ENCODE measurements at places on chromosomes 3 and 15. TPM values are rescaled to one million over a fixed set of nuclear protein-coding genes. Genes with fewer than 3 reads are reported as not detected.

Gene MYNN
- total RNA-seq, result 15.5 TPM

Gene NR2E3
- 0.14 TPM for total RNA-seq

Gene TMOD2
- total RNA-seq, result 32.5 TPM

Gene COL6A5
- not detected for total RNA-seq

Gene FGF12
- 1.8 TPM for total RNA-seq

Gene SLC51A
- total RNA-seq, result not detected

Gene TRIM59
- total RNA-seq, result 3.4 TPM

Gene IGF2BP2
- 6.3 TPM for total RNA-seq

Gene LRRC31
- not detected for total RNA-seq

DNA sequence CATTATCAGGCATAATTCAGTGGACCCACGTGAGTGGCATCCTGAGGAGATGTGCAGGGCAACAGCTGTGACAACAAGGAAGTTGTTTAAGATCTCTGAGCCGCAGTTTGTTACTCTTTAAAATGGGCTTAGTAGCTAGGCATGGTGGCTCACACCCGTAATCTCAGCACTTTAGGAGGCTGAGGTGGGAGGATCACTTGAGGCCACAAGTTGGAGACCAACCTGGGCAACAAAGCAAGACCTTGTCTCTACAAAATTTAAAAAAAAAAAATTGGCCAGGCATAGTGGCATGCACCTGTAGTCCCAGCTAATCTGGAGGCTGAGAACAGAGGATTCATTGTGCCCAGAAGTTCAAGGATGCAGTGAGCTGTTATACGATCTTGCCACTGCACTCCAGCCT, 12.2 kb downstream of the SUCLG2 start:
- no peak for DNase-seq

DNA sequence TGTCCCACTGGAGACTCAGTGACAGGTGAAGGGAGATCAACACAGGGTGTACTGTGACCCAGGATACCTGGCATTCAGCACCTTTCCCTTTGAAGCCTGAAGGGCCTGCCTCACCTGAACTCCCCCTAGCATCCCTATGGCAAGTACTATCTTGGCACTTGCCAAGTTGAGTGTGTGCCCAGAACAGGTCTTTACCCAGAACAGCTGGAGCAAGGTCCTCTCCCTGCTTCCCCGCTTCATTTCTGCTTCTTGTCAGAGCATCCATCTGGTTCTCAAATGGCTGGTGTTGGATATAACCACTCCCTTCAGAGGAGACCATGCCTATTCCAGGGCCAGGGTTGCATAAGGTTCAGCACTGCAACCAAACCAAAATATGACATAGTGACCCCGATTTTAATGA, 73.0 kb downstream of the FAM43A start:
- DNase-seq, result no peak

- DNase-seq, result no peak
These were observed 80.8 kb downstream of the RFTN1 start for GRCh38 chr3:16432714-16433113.

GRCh38 chr3:114712728-114713492, 419.1 kb downstream of the TIGIT start:
- no peak for DNase-seq

GRCh38 chr3:138349926-138350665, 1.7 kb downstream of the MRAS start:
- DNase-seq, result no peak

DNA sequence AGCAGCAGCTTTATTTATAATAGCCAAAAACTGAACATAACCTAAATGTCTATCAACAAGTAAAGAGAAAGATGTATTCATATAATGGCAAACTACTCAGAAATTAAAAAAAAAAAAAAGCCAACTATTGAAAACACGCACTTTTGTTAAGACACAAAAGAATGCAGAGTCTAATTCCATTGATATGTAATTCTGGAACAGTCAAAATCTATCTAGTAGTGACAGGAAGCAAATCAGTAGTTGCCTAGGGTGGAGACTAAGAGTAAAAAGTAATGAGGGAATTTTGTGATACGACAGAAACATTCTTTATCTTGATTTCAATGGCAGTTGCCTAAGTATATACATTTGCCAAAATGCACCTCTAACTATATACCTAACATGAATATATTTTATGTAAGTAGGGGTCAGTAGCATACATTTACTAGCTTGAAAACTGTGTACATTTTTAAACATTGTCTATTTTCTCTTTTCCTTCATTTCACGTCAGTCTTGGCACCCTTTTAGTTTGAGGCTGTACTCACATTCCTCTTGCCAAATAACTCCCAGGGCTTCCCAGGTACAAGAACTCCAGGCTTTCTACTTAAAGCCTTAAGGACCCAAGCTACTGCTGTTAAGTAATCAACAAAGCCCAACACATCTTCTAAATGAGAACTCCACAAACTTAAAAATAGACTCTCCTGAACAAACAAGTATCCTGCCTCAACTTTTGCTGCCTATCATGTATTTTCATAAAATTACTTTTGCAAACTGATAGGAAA, 54.7 kb downstream of the ADAM10 start:
- DNase-seq, result no peak

DNA sequence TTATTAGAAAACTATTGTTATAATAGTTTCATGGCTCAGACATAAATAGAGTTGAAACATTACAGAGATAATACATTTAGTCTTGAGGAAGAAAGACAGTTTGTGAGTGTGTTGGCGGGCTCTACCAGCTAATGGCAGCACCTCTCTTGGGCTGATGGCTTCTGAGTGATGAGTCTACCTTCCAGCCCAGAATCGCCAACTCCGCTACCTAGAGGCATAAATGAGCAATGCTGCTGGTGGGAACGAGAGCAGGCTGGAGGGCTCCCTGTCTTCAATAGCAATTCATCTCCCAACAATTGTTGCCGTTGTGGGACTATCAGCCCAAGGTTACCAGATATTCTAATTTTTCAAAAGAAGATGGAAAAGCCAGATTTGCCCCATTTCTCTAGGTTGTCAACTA, 388.7 kb downstream of the FOXP1 start:
- DNase-seq, result no peak

DNA sequence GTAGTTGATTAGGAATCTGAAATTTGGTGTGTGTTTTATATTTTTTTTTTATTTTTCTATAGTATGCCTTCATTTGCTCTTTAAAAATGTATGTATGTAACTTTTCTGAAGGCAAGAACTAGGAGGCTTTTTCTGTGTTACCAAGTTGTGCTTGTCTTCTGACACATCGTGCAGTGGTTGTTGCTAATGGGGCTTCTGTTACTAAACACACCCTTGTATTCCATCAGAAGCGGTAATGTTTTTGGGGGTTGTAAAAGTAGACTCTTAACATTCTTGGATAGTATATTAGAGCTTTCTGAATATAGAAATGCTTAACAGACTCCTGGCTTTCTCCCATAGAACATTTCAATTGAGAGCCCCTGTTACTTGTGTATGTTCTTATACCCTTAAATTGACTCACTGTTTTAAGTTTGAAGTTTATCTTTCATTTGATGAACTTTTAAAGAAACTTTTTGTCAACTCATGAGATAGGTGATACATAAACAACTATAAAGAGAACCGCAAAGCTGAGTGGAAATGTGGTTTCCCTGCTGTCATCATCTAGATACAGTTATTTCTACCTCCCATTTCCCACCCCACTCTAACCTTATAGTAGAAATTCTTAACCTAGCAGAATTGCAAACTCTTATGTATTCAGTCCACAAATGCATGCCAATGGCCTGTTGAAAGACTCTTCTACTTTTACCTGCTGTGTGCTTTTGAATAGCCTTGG, 2.5 kb downstream of the TIPARP start:
- no peak for DNase-seq

- DNase-seq, result no peak
These were observed 21.6 kb downstream of the QTRT2 start for GRCh38 chr3:114078126-114078525.

DNA sequence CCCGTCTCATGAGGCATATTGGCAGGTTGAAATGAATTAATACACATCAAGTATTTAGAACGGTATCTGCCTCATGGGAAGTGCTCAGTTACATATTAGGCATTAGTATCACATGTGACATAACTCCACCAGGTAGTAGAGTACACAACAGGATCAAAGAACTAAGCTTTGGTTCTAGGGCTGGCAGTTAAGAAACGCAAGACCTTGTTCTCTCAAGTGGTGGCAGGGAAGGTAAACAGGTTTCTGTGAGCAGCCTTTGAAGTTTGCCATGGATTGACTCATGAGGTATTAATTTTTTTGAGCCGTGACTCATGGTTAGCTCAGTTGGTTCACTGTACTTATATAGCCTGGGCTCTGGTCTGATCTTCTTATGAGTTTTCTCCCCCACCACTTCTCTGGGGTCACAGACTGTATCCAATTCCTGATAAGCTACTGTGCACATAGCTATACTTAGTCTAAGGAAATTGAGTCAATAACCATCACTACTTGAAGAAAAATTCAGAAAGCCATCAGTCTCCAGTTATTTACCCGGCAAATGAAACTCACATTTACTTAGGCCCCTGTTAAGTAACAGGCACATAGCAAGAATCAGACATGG, 155.6 kb upstream of the STT3B start:
- DNase-seq, result no peak

DNA sequence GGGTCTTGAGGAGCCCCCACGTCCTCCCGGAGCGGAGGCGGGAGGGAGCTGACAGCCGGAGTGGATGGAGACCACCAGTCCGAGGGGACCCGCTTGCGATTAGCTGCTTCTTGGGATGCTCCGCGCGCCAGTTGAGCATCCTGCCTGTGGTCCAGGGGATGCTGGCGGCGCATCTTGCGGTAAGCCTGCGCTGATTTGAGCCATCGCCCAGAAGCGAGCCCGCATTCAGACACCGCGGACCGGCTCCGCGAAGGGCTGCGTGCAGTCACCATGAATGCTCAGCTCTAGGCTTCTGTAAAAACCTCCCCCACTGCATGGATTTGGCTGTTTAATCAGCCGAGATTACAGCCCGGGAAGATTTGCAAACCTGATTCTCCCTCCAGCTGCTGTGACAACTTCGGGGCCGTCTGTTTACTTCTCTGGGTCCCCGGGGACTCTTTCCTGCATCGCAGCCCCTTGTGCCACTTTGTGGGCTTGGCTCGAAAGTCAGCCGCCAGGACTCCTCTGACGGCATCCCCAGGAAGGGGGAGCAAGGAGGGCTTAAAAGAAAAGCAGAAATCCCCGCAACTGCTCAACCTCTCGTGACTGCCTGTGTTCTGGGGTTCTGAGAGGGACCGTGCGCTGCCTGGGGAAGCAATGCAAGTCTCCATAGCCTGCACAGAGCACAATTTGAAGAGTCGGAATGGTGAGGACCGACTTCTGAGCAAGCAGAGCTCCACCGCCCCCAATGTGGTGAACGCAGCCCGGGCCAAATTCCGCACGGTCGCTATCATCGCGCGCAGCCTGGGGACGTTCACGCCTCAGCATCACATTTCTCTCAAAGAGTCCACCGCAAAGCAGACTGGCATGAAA, 171.1 kb downstream of the KCNAB1 start:
- peak; percentile 63 for DNase-seq

DNA sequence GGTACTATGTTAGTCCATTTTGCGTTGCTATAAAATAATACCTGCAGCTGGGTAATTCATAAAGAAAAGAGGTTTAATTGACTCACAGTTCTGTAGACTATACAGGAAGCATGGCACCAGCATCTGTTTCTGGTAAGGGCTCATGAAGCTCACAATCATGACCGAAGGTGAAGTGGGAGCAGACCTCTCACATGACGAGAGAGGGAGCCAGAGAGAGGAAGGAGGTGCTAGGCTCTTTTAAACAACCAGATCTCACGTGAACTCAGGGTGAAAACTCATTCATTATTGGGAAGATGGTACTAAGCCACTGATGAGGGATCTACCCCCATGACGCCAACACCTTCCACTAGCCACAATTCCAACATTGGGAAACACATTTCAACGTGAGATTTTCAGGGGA, 301.7 kb upstream of the MDFIC2 start:
- DNase-seq, result no peak

- no peak for DNase-seq
These were observed 191.4 kb downstream of the MINAR1 start for GRCh38 chr15:79623488-79623887.

DNA sequence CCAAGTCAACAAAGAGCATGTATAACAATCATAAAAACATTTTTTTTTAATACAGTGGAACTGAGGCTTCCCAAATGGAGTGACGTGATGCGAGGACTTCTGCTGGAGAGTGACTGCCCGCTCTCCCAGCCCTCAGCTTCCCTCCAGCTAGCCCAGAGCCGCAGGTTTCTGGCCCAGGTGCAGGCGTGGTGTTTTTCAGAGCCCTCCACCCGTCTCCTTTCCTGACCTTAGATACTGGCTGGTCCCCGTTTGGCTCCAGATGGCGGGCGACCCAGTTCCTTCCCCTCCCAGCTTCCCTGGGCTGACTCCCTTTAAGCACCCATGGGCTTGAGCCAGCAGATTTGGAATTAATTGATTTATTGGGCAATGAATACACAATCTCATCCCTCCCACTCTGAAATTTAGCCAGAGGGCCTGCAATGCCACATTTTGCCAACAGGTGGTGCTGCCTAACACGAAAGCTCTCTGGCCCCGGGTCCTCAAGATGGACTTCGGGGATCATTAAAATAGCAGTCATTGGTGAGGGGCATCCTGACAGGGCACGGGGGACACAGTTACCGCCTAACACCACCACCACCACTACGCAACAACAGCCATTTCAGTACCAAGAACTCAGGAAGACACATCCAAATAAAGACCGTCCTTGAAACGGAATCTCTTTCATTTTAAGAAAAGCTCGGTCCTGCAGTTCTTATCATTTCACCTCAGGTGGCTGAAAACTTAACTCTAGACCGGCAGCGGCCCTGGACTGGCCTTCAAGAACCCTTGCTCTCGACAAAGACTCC, 47.5 kb upstream of the MUC4 start:
- DNase-seq, result peak; percentile 83

- no peak for DNase-seq
These were observed 869 bp upstream of the TSC22D2 start for GRCh38 chr3:150407051-150407807.

- no peak for DNase-seq
These were observed 44.9 kb upstream of the ZNF385D start for GRCh38 chr3:21795921-21796320.

GRCh38 chr15:26662283-26662682, 110.6 kb downstream of the GABRB3 start:
- DNase-seq, result no peak

- DNase-seq, result no peak
These were observed 219.3 kb upstream of the PRICKLE2 start for GRCh38 chr3:64444490-64445108.

DNA sequence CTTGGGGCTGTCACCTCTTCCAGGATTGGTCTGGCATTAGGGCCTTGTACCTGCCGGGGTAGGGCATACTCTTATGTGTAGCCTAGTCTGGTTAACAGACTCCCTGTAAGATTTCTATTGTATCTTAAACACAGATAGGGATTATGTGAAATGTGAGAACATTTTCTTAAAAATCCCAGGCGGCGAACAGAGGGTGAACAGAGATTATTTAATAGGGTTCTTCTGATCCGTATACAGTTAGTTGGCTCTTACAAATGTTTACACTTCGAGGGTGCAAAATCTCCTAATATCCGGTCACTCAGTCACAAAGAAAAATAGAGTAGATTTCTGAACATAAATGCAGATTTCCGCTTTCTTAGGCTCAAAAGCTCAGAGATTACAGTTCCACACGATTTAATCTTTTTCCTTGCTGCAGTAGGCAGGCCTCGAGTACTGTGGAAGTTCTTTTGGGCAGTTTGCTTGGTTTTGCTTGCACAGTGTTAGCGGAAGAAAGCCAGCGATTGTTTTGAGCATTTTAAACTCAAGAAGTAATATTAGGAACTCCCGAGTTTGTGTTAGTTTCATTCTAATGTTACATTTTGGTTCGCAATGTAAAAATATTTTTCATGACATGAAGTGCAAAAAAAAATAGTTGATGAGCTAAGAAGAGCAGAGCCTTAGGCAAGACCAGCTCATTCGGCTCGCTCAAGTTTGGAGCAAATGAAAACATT, 993 bp downstream of the PLCL2 start:
- no peak for DNase-seq

Data from sigmoid colon (tissue), 7 donors.